Brain microvascular endothelial cell (primary cell): ENCODE measurements at places on chromosomes 1 and 21.
A peak's percentile ranks its signal among the peaks of the same experiment; 100 is the strongest.

DNA sequence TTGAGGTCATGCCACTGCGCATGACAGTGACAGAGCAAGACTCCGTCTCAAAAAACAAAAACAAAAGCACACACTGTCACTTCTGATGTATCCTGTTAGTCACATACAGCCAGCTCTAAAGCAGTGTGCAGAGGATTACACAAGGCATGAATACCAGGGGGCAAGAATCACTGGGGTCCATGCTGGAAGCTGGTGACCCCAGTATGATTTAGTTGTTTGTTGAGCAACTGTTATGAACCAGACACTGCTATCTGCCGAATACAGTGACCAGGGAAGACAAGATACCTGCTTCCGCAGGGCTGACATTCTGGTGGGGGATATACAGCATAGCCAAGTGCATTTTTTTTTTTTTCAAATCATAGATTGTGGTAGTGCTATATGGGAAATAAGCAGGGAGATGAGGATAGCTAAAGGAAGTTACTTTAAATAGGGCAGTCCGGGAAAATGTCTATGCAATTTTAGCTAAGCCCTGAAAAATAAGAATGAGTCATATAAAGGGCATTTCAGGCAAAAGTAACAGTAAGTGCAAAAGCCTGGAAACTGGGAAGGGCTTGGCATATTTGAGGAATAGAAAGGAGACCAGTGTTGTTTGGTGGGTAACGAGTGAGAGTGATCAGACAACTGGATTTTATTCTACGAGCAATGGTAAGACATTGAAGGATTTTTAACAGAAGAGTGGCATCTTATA, 69.7 kb downstream of the ADSS2 start:
- DNase-seq: peak; percentile 46

- DNase-seq: no peak
These were observed 21.9 kb upstream of the FAM3B start for GRCh38 chr21:41294548-41295231.

GRCh38 chr1:56200896-56201295, 378.5 kb downstream of the PLPP3 start:
- no peak for DNase-seq

DNA sequence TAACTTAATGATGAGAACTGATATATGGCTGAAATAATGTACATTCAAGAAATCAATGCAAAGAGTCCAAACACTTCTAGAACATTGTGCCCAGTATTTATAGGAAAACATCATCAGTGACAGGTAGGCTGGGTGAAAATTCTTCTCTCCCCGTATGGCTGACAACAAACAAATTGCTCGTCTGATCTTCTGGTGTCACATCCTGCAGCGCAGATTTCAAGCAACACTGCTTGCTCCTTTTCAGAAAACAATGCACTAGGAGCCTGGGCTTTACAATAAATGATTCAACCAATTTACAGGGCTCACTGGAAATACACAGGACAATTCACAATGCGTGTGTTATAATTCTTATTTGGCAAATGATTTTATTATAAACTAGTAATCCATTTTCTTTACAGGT, 185.3 kb downstream of the RERE start:
- DNase-seq: no peak

GRCh38 chr1:113303267-113303666, 87.0 kb upstream of the MAGI3 start:
- no peak for DNase-seq
